Activated CD8-positive, alpha-beta memory T cell treated with anti-CD3 and anti-CD28 coated beads for 36 hours (primary cell): ENCODE measurements at places on chromosomes 1 and 21. TPM values are rescaled to one million over a fixed set of nuclear protein-coding genes. Genes with fewer than 3 reads are reported as not detected.

Gene TTC22
- total RNA-seq: 1.6 TPM

Gene OR14C36
- not detected for total RNA-seq

Gene NTNG1
- total RNA-seq: 0.50 TPM

Gene CR1
- total RNA-seq: 0.08 TPM
